Ovary (tissue), 10 donors: ENCODE measurements at places on chromosomes 2 and 18.

GRCh38 chr2:67032076-67032475 lies 365.1 kb upstream of the ETAA1 start:
- H3K27ac ChIP-seq, result no peak overlapping the region
- DNase-seq, result no peak
- H3K4me1 ChIP-seq, result no peaks in the 10 kb centered on the region
- no peaks in the 10 kb centered on the region for H3K36me3 ChIP-seq
- H3K4me3 ChIP-seq, result no peak overlapping the region

GRCh38 chr2:31234683-31235503 lies 941 bp downstream of the EHD3 start:
- H3K4me3 ChIP-seq, result peak overlapping the region; percentile 69
- no peaks in the 10 kb centered on the region for H3K27me3 ChIP-seq
- no peaks in the 10 kb centered on the region for H3K36me3 ChIP-seq
- H3K27ac ChIP-seq, result no peak overlapping the region
- H3K4me1 ChIP-seq, result peaks cover 2% of the 10 kb centered on the region
- DNase-seq, result no peak

- H3K27me3 ChIP-seq, result no peaks in the 10 kb centered on the region
- peak; percentile 75 for DNase-seq
- no peaks in the 10 kb centered on the region for H3K36me3 ChIP-seq
- peak overlapping the region; percentile 100 for H3K27ac ChIP-seq
- H3K4me1 ChIP-seq, result peaks cover 2% of the 10 kb centered on the region
- peak overlapping the region; percentile 59 for H3K4me3 ChIP-seq
These were observed 2.1 kb downstream of the GULP1 start for GRCh38 chr2:188293601-188294351.

- no peaks in the 10 kb centered on the region for H3K4me1 ChIP-seq
- DNase-seq, result no peak
- H3K27ac ChIP-seq, result no peak overlapping the region
- no peak overlapping the region for H3K4me3 ChIP-seq
These were observed 15.2 kb upstream of the RAPH1 start for GRCh38 chr2:203550266-203550665.

DNA sequence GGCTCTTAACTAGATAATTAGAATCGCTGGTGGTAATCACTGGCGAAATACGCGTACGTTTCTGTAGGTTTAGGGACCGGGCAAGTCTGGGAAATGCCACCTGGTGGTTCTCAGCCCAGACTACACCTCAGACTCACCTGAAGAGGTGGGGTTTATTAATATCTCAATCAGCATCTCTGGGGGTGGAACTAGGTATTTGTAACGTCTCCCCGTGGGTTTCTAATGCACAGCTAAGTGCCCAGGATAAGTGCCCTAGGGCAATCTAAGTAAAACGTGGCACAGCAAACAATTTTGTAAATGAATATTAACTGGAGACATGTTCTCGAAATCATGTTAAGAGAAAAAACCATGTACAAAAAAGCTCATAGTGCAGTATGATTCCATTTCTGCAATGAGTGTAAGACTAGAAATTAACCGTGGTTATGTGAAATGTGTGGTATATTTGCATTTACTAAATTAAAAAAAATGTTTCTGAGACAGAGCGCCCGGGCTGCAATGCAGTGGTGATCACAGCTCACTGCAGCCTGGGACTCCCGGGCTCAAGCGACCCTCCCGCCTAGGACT lies 760 bp upstream of the CNOT11 start:
- H3K27ac ChIP-seq, result peak overlapping the region; percentile 51
- no peak for DNase-seq
- H3K4me1 ChIP-seq, result peaks cover 11% of the 10 kb centered on the region
- H3K27me3 ChIP-seq, result no peaks in the 10 kb centered on the region

DNA sequence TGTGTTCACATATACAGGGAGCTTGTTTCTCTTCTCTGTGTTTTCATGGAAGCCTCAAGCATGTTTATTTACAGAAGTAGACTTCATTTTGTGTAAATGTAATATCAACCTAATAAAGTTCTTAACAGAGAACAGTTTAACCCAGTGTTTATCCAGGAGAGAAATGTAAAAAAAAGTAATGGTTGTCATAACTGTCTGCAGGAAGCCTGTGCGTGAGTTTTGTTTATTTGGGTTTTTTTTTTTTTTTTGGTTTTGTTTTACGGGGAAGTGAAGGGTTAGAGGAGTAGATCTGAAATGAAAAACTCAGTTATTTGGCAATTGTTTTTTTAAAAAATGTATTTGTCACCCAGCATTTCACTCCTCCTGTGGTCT lies 124.7 kb downstream of the RAPGEF4 start:
- no peak for DNase-seq
- no peak overlapping the region for H3K4me3 ChIP-seq
- no peaks in the 10 kb centered on the region for H3K4me1 ChIP-seq
- H3K36me3 ChIP-seq, result no peaks in the 10 kb centered on the region

DNA sequence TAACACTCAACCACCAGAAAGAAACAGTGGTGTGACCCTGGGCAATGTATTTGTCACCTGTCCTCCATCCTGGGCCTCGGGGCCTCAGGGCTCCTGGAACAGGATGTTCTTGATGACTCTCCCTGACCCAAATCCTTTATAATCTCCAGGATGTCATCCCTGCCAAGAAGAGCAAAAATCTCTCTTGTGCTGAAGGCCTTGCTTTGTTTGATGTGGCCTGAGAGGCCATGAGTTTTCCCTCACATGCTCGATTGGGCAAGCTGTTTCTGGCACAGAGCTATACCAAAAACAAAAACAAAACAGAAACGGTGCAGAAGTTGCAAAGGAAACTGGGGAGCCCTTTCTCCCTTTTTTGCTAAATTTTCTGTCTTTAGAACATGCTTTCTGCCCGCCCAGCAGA lies 35.7 kb upstream of the ST3GAL5 start:
- no peaks in the 10 kb centered on the region for H3K27me3 ChIP-seq
- peaks cover 17% of the 10 kb centered on the region for H3K4me1 ChIP-seq
- peak overlapping the region; percentile 39 for H3K27ac ChIP-seq
- DNase-seq, result peak; percentile 73
- no peak overlapping the region for H3K4me3 ChIP-seq
- no peaks in the 10 kb centered on the region for H3K36me3 ChIP-seq

DNA sequence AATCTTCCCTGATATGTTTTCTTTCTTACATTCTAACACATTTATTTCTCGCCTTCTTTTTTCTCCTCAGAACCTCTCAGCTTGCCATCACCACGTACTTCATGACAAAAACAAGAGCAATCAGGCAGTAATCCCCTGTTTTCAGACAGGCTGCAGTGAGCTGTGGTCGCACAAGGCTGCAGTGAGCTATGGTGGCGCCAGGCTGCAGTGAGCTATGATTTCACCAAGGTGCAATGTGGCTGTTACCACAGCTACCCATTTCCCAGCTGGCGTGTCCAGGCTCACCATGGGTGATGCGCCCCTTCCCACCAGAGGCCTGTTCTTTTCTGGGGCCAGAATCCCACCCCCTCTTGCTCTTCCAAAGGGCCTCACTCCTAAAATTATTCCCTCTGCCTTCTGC lies 25.8 kb downstream of the TCF23 start:
- H3K27ac ChIP-seq, result no peak overlapping the region
- H3K36me3 ChIP-seq, result no peaks in the 10 kb centered on the region
- no peaks in the 10 kb centered on the region for H3K27me3 ChIP-seq
- H3K4me3 ChIP-seq, result no peak overlapping the region
- DNase-seq, result no peak

DNA sequence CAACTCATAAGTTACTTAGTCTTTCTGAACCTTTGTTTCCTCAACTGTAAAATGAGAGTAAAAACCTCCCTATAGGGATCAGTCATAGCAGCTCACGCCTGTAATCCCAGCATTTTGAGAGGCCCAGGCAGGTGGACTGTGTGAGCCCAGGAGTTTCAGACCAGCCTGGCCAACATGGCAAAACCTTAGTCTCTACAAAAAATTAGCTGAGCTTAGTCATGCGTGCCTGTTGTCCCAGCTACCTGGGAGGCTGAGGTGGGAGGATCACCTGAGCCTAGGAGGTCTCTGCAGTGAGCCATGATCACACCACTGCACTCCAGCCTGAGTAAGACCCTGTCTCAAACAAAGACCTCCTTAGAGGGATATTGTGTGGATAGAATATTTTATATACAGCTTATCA lies 2.3 kb downstream of the GPR155 start:
- no peaks in the 10 kb centered on the region for H3K27me3 ChIP-seq
- H3K4me1 ChIP-seq, result no peaks in the 10 kb centered on the region
- no peak for DNase-seq
- H3K27ac ChIP-seq, result no peak overlapping the region
- H3K4me3 ChIP-seq, result no peak overlapping the region
- H3K36me3 ChIP-seq, result no peaks in the 10 kb centered on the region

GRCh38 chr2:130872741-130873125 lies 36.0 kb downstream of the ARHGEF4 start:
- no peaks in the 10 kb centered on the region for H3K27me3 ChIP-seq
- no peak for DNase-seq
- no peaks in the 10 kb centered on the region for H3K36me3 ChIP-seq
- H3K4me3 ChIP-seq, result no peak overlapping the region

DNA sequence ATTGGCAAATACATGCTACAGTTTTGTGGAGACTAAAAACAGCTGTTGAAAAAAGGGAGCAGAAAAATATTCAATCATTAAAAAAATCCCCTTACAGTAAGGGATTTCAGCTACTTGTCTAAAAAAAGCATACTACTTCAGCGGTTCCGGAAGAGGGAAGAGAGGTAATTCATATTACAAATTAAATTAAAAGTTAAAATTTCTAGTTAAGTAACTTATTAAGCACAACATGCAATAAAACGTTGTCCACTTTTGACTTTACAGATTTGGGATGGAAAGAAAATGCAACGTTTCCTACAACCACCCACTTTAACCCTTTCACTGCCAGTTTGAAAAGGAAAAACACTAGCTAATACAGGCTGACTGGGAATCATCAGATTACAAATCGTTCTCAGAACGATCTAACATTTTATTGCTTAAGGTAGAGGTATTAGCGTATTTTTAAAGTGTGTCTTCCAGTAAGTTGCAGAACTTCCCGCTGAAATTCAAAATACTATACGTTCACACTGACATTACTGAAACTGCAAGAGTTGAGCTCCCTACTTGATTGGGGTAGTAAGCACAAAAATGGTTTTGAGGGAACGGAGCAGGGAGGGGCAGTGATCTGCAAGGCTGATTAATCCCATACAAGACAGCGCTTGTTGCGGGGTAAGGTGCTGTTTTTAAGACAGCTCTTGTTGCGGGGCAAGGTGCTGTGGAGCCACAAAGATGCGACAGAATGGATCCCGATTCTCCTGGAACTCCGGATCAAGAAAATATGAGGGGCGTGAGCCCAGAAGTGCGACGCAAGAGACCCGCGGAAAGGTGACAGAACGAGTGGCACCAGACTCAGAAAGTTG lies 743 bp downstream of the HADHA start:
- H3K4me3 ChIP-seq, result peak overlapping the region; percentile 95
- H3K27me3 ChIP-seq, result no peaks in the 10 kb centered on the region
- no peak for DNase-seq
- H3K36me3 ChIP-seq, result no peaks in the 10 kb centered on the region
- H3K4me1 ChIP-seq, result peaks cover 15% of the 10 kb centered on the region
- H3K27ac ChIP-seq, result peak overlapping the region; percentile 97

- no peaks in the 10 kb centered on the region for H3K36me3 ChIP-seq
- H3K4me1 ChIP-seq, result no peaks in the 10 kb centered on the region
- no peaks in the 10 kb centered on the region for H3K27me3 ChIP-seq
- no peak overlapping the region for H3K27ac ChIP-seq
- H3K4me3 ChIP-seq, result no peak overlapping the region
- no peak for DNase-seq
These were observed 335.4 kb upstream of the VWC2L start for GRCh38 chr2:214075456-214075855.

- no peaks in the 10 kb centered on the region for H3K27me3 ChIP-seq
- no peak overlapping the region for H3K4me3 ChIP-seq
These were observed 265.0 kb upstream of the TRIB2 start for GRCh38 chr2:12451726-12452125.

DNA sequence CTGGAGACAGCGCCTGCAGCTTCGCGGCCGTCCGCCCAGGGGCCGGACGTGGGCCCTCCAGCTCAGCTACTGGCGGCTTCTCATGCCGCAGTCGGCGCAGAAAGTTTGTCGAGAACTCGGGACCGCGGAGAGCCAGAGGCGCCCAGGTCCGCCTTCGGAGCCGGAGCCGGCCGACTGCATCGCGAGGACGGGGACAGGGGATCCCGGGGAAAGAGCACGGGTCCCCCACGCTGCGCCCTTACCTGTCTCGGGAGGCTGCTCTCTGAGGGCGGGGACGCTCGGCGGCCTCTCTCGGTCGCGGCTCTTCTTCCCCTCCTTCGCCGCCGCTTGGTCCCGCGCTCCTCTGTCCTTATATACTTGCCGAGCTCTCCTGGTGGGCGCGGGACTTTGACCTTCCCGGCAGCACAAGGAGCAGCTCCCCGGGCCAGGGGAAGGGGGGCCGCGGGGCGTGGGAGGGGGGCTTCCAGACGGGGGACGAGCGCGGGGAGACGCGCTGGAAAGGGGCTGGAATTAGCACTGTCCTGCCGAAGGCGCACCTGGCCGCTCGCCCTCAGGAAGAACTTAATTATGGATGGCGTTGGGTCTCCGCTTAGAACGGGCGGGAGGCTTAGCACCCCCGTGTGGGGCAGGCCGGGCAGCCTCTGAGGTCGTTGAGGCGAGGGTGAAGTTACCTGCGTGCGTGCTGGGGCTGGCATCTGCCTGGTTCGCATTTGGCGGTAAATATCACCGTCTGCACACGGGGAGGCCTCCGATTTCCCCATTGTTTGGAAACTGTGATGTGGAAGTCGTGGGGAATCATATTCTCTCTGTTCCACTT lies at the start of gene POMC:
Gene POMC, minus strand, starts transcription at position 325 of the 817 bp plus-strand sequence. CDS start 3,808 bp downstream, outside the sequence.
- peak within 1 kb of the TSS; percentile 30 for H3K4me3 ChIP-seq
- peaks cover 2% of the 10 kb centered on the region for H3K4me1 ChIP-seq
- H3K36me3 ChIP-seq, result no peaks in the 10 kb centered on the region
- no peak within 1 kb of the TSS for H3K27ac ChIP-seq
- H3K27me3 ChIP-seq, result peaks cover 2% of the 10 kb centered on the region

DNA sequence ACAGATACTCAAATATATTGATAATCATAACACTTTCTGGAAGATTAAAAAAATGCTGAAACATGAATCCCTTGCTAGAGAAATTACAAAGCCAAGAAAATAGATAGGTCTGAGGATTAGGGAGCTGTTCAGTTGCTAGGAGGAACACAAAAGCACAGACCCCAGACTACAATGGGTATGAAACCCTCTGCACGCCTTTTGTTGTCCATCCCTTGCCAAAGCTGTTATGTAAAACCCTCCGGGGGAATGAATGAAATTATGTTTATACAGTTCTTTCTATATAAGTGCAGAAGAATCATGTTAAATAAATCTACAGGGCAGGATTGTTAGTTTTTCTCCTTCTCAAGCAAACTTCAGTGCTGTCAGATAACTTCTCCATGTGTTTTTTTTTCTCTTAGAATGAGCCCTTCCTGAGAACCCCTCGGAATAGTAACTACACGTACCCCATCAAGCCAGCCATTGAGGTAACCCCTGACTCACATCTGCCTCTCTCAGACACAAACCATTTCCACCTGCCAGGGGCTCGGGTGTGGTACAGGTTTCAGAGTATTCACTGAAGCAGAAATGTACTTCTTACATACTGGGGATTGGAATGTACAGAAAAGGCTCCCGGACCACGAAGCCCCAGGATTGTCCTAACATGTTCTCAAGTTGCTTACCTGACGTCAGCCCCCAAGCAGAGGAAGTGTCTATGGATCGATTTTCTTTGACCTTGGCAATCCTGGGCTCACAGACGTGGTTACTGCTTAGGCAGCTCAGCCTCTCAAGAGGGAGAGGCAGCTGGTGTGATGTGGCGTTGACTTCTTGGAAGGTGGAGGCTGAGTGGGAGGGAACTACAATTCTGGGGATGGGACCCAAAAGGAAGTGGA lies 118.0 kb downstream of the PLB1 start:
- peak; percentile 20 for DNase-seq
- no peaks in the 10 kb centered on the region for H3K36me3 ChIP-seq
- no peaks in the 10 kb centered on the region for H3K27me3 ChIP-seq
